ENCODE measurements at places on chromosomes 2 and 18.

- no peak for DNase-seq
Measured at GRCh38 chr2:186189816-186190215, 296.2 kb upstream of the ZC3H15 start.

- DNase-seq: no peak
Measured at GRCh38 chr2:96144481-96145035, 682 bp downstream of the DUSP2 start.

DNA sequence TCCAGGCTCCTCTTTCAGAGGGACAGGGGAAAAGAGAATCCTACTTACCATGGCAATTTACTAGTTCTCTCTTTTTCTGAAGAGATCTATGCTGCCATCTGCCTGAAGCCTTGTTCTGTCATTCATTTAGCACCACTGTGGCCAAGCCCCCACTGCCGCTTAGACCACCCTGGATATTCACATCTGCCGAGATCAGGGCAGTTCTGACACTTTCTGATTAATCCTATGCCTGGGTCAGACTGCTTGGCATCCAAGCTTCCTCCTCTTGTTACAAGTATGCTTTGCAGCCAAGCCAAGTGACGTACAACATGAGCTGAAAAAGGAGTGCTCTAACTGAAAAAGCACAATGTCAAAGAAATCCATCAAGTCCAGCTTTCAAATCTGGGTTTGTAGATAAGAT, 332.6 kb downstream of the SUCLG1 start:
- no peak for DNase-seq

GRCh38 chr2:200411831-200412230, 98.0 kb downstream of the KCTD18 start:
- DNase-seq: no peak

DNA sequence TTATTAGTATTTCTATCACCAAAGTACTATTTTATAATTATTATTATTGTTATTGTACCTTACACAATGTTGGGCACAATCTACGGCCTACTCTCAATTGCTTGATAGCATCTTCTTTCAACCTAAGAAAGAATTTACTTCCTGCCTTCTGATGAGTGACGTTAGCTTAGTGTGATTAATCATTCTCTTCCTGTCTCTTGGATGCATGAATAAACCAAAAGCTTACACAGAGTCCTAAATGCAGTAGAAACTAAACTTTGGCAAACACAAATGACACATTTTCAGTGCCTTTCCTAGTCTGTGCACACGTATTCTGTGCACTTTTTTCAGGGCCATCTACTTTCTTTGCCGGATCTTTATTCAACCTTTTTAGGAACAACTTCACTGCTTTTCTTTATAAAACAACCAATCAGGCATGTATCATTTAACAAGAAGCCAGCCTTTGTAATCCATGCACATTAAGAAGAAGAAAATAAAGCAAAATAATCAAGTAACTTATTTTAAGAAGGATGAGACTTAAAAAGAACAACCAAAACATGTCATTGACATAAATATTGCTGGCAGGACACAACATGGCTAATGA, 19.1 kb downstream of the TRAK2 start:
- DNase-seq: no peak

Data from NCI-H2081 treated with DMSO at 0.1 percent for 48 hours (cell line).